Stimulated activated CD8-positive, alpha-beta memory T cell treated with anti-CD3 and anti-CD28 coated beads, Interleukin-4, amount 100 ng/mL, for 1 hour (primary cell): ENCODE measurements at places on chromosomes 11 and 22.

DNA sequence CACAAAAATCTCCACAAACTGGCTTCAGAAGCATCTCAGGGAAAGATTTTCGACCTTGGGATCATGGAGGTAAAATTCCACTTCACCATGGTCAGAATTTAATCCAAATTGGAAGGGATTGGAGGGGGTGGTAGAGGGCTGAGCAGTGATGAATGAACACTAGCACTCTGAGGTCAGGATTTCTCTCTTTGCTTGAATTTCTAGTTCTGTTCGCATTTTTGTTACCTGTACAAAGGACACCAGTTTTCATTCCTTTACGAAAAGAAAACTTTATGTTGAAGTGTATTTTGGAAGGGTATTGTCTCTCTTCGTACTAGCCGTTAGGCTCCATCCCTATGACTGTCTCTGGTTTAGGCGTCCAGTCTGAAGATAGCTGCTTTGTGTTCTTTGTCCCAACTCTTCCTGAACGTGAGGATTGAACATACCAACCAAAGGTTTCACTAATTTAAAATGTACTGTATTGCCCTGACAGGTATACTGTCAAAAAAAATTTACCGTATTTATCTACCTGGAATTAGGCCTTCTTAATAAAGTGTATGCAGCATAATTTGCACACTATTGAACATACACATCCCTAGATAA lies 772 bp downstream of the GRAP2 start:
- no peak for DNase-seq

- DNase-seq, result peak; percentile 35
Observed at GRCh38 chr22:29040385-29041275, 21.0 kb downstream of the C22orf31 start.

GRCh38 chr11:132463295-132464002 lies 1068.9 kb downstream of the OPCML start:
- no peak for DNase-seq

- no peak for DNase-seq
Observed at GRCh38 chr11:111975076-111975806, 38.1 kb downstream of the DIXDC1 start.

GRCh38 chr11:78094250-78094649 lies 14.6 kb upstream of the NDUFC2 start:
- no peak for DNase-seq
